ENCODE measurements at places on chromosomes 16 and 17.

DNA sequence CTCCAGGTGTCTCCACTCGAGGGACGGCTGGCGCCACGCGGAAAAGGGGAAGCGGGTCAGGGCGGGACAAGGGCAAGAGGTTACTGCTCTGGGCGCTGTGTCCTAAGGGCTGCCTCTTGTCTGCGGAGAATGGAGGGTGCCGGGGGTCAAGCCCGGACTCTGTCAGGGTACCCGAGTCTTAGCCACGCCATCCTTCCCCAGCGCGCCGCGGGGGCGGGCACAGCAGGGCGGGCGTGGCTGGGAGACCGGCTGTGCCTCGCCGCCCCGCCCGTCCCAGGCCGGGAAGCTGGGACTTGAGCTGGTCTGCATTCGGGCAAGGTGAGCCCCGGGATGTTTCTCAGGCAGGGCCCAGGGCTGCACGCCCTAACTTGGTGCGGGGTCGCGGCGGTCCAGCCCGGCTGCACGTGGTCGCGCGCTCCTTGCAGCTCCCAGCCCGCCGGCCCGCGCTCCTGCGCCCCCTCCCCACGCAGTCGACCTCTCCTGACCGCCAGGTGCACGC lies 6.2 kb upstream of the ACTG1 start:
- no peak for DNase-seq

DNA sequence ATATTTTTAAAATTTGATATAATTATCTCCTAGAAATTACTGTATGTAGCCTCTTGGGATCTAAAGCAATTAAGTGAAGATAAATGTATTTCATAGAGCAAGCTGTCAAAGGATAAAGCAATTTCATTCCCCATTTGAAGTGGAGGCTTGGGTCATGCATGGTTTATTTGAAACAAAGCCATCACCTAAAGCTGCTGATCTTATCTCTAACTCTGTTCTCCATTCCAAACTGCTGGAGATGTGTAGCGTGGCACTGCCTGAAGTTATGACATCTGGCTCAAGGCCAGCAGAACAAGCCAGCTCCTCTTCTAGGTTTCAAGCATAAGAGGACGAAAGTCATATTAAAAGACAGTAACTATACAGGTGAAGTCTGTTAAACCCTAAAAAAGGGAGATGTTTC lies 83.9 kb downstream of the HIC1 start:
- DNase-seq: no peak

- DNase-seq: no peak
Observed at GRCh38 chr17:69757688-69758430, 317.2 kb upstream of the KCNJ16 start.

DNA sequence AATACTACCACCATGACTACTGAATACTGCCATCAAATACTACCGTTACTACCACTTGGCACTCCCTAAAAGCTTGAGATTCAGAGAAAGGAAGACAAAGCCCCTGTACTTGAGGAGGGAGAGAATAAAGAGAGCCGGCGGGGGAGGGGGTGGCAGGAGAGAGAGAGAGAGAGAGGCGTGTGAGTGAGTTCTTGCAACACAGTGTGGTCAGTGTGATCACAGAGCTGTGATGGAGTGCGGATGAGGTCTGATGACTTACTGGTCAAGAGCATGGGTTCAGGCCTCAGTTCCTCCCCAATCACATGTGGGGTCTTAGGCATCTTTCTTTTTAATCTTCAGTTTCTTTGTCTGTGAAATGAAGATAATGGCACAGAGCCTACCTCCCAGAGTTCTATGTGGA lies 19.2 kb downstream of the PRKCB start:
- no peak for DNase-seq

GRCh38 chr17:62807812-62808575 lies at the start of gene MARCHF10:
Gene MARCHF10 (minus strand): TSS chr17:62808314. CDS start chr17:62801735, 6,579 bp downstream.
- peak; percentile 46 for DNase-seq

GRCh38 chr16:56789360-56789759 lies 59.4 kb downstream of the NUP93 start:
- DNase-seq: peak; percentile 6

- DNase-seq: no peak
Observed at GRCh38 chr17:67635681-67636080, 82.1 kb upstream of the NOL11 start.

GRCh38 chr17:6547336-6547735 lies 9.0 kb downstream of the PITPNM3 start:
- DNase-seq: no peak

GRCh38 chr16:27792486-27793248 lies 242.7 kb downstream of the KATNIP start:
- DNase-seq: no peak

- no peak for DNase-seq
Observed at GRCh38 chr17:33204701-33205100, 88.4 kb downstream of the ASIC2 start.

- no peak for DNase-seq
Observed at GRCh38 chr16:7405166-7405565, 72.5 kb downstream of the RBFOX1 start.

- no peak for DNase-seq
Observed at GRCh38 chr17:41178341-41178740, 320 bp upstream of the KRTAP4-2 start.

DNA sequence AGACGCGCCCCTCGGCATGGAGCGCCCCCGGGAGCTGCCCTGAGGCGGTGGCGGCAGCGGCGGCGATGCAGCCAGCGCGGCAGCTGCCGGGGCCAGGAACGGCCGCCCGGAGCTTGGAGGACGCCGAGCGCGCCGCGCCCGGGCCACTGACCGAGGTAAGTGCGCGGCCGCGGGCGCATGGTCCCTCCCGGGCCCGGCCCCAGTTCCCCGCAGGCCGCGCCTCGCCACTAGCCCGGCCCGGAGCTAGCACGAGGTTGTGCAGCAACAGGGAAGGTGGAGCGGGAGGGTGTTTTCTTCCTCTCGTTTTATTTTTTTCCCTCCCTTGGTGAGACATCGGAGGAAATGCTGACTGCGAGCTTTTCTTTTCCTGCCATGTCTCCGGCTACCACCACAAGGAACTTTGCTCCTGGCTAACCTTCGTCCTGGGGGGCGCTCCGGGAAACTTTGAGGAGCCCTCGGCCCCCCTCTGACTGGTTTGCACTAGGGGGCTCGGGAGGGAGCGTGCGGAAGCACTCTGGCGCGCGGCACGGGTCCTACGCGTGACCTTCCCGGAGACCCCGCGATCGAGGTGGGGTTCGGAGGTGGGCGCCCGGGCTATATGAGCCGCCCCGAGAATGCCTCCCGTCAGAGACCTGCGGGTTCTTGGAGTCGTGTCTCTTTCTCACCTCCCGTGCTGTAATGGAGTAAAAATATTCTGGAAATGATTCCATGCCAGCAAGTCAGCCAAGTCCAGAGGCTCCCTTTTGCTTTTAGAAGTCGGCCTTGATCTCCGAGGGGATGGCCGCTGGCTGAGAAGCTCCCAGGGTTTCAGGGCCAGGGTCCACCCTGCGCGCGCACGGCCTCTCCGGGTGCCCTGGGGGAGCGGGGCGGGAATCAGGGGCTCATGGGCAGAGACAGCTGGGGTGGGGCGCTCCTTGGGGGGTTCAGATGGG lies 868 bp downstream of the KCNJ12 start:
- no peak for DNase-seq
